ENCODE measurements at places on chromosomes 4 and X.
A peak's percentile ranks its signal among the peaks of the same experiment; 100 is the strongest.

DNA sequence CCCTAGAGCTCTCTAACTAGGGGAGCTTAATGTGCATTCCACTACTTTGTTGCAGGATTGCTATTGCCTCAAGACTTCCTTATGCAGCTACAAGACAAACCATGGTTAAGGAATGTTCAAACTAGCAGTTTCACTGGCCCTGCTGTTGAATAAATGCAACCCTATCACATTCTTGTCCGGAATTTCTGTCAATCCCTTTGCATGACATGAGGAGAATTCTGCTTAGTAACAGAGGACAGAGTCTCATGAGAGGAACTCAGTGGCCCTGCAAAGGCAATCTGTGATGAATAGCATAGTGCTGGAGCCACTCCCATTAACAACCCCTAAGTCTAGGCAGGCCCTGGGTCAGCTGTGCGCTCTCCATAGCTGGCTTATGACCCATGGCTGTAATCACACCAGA is 30.7 kb upstream of the SGMS2 start:
- DNase-seq = no peak

DNA sequence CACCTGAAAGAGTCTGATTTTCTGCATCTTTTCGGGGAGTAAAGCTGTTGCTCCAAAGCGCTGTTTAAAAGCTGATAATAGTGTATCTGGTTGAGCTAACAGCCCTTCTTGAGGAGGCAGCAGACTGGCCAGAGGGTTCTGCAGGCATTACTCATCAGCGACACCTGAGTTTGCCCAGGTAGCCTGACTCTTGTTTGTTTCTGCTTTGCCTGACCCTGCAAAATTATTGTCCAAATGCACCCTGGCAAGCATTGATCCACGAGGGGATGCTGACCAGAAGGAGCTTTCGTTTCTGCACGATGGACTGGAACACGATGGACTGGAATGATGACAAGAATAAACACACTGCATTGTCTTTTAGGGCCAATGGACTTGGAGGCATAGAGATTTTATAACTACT is 6.2 kb downstream of the CD99 start:
- DNase-seq = no peak

DNA sequence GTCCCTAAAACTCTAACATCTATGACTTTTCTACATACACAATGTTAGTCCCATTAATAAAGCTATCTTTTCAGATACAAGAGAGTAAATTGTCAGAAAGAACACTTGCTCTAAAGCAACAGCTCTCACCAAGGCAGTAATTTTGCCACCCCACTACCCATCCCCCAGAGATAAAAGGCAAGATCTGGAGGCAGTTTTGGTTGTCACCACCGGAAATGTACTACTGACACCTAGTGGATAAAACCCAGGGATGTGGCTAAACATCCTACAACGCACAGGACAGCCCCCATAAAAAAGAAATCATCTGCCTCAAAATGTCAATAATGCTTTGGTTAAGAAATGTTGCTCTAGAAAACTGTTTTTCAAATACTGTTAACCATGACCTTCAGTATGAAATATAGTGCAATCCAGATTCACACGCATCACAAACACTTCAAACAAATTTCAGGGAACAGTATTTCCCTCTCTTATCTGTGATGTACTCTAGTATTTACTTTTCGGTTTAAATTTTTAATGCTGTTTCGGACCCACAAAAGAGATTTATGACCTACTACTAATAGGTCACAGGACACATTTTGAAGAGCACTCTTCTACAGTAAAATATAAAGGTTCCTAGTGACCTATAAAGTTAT is 5.1 kb downstream of the FBXL5 start:
- DNase-seq = no peak

DNA sequence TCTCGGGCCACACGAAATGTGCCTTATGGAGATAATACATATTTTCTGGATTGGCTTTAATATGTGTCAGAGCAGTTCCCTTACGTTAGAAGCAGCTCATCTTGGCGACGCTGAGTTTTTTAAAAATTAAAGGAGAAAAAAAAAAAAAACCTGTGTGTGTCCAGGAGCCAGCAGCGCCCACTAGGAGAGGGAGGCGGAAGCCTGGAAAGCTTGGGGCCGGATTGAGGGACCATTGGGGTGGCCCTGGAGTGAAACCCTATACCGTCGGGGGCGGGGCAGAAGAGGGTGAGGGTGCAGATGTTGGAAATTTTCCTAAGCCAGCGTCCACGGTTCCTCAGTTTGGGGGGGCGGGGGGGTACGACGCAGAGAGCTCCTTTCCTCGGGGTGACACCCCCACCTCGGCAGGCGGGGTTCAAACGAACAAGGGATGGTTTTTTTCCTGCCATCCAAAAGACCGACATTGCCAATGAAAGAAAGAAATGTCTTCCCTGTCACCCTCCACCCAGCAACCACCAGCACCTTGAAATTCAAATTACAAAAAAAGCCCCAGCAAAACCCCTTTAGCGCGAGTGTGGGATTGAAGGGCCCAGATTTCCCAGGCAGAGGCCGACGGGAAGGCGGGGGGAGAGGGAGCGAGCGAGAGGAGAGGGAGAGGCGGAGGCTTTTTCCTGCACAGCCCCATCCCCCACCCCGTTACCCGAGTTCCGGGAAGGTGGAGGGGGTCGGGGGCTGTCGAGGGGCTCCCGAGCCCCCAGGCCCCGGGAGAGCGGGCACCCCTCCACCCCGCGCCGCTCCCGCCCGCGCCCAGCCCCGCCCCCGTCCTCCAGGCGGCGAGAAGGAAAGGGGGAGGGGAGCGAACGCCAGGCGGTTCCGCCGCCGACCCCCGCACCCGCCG is 859 bp downstream of the SMARCA1 start:
- DNase-seq = no peak

GRCh38 chr4:177718514-177718913 is 276.3 kb upstream of the AGA start:
- DNase-seq = no peak

DNA sequence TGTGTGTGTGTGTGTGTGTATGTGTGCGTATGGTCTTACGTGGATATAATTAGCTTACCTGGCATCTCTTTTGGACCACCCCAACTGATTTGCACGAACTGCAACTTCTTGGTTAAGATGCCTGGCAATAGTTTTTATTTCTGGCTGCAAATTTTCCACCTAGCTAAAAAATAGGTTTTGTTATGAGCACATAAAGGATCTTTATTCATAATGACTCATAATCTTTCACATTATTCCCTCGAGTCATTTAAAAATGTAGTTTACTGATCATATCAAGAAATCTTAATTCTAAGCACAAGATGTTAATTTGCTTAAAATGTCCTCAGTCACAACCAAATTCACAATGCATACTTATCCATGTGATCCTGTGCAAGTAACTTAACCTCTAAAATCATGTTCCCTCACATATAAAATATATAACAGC is 1.5 kb downstream of the COX18 start:
- no peak for DNase-seq

GRCh38 chr4:122118243-122118642 is 33.9 kb upstream of the BLTP1 start:
- no peak for DNase-seq

GRCh38 chr4:158768555-158769174 is at the start of gene FNIP2:
TSS of gene FNIP2 (plus strand) at chr4:158769026. CDS start at chr4:158769213, 187 bp downstream.
- DNase-seq = peak; percentile 60

- no peak for DNase-seq
These were observed 11.0 kb downstream of the PGM2 start for GRCh38 chr4:37837446-37837845.

DNA sequence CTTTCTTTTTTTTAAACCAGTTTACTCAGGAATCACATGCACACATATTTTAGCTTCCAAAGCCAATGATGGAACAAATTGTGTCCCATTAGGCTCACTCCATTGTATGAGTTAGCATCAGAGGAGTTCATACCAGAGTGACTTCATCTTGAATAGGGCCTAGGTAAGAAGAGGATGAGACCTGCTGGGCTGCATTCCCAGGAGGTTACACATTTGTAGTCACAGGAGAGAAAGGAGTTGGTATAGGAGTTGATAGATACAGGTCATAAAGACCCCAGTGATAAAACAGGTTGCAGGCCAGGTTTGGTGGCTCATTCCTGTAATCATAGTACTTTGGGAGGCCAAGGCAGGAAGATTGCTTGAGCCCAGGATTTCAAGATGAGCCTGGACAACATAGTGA is 9.3 kb downstream of the PDGFRA start:
- DNase-seq = no peak

DNA sequence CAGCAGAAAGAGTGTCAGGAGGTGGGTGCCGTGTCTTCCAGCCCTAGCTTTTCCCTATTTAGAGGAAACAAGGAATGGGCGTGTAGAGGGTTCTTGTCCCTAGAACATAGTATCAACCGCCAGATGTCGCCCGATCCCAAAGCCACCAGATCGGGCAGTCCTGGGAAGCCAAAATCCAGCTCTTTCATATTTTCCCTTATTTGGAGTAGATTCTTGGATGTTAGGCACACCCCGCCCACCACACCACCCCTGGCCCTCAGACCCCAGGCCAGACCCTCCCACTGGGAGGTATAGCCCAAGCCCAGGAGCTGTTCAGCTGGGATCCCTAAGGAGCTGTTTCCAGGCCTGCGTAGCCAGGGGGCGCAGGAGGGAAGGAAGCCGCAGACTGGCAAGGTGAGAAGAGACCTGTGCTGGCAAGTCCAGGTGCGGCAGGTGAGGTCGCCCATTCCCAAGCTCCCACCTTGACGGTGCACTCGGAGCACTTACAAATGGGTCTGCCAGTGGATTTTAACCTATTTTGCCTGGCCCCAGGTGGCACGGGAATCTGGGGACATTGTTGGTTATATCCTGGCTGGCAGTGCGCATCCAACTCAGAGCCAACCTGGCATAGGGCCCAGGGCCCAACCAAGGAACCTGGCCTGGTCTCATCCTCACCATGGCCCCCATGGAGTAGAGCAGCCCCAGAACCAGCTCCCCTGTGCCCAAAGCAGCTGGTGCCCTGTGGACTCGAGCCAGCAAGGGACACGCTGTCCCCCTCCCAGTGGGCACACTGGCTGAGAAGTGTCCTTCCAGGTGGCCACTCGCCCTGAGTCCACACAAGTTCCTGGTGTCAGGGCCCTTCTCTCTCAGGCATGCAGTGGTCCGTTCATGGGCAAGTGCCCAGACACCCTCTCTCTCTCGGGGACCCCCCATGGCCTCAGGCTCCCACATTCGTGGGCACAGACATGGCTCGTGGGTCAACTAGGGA is 811 bp downstream of the FLNA start:
- DNase-seq = no peak

GRCh38 chr4:168761066-168761465 is 249.0 kb downstream of the CBR4 start:
- no peak for DNase-seq

DNA sequence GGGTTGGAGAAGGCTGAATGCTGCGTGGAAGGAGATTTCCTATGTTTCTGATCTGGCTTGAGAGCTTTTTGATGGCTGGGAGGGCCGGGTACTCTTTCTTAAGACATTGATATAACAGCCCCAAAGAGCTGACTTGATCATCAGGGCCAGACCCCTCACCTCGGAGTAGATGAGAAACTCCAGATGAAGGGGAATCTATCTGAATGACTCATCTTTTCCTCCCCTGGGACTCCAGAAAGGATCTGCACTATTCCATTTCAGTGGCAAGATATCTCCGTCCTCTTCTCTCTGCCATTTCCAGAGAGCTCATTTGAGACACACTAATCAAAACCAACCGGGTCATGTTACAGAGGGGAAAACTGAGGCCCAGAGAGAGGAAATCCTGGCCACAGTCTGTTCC is 92.9 kb upstream of the MSX1 start:
- no peak for DNase-seq

GRCh38 chr4:173264245-173264644 is 69.9 kb downstream of the HMGB2 start:
- DNase-seq = no peak

- no peak for DNase-seq
These were observed 46.2 kb downstream of the STAP1 start for GRCh38 chr4:67604749-67605148.

GRCh38 chrX:48591255-48591791 is 6.0 kb upstream of the WDR13 start:
- DNase-seq = no peak

- DNase-seq = no peak
These were observed 225.6 kb downstream of the FBXW7 start for GRCh38 chr4:152310257-152310656.

GRCh38 chr4:7894677-7895181 is 44.9 kb downstream of the AFAP1 start:
- no peak for DNase-seq

DNA sequence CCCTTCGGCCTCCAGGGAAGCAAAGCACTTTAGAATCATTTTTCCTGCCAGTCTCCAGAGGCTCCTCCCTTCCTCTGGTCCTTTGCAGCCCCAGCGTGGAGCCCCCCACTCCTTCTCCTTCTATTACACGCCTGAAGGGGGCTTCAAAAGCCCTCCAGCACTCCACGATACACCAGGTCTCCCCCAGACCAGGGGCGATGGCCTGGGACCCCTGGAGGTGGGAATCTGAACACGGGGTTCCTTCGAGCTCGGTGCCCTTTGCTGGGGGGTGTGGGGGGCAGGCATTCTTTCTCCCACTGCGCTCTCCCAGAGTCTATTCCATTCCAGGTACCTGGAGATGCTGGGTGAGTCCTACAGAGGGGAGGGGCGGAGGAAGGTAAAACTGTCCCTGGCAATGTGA is 97.6 kb downstream of the HMX1 start:
- DNase-seq = no peak

DNA sequence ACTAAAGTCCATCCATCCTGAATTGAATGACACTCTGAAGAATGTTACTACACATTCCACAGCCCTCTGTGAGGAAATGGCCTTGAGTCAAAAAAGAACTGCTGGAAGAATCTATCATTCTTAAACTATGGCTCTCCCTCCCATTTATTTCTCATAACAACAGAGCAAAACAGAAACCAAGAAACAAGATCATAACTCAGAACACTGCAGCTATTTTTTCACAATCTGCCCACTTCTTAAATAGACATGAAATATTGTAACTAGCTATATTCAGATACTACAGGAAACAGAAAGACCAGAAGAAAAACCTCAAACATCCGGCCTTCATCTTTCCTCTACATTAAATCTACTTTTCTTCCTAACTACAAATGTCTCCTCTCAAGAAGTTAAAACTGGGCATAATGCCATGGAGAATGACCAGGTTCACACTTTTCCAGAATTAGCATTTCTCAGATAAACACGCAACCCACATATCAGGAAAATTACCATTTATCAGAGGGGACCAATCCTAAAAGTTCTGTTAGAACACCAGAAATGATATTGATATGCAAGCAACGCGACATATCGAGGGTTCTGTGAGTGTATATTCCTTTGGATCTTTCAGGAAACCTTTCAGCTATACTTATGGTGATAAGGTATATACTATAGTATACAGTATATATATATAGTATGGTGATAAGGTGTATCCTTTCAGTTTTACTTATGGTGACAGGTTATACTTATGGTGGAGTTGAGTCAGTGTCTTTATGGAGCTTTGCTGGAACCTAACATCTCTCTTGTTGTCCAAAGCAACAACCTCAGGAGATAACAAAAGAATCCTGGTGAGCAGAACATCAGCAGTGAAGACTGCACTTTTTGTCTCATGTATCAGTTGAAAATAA is 60.4 kb upstream of the IRF2 start:
- no peak for DNase-seq

GRCh38 chrX:9458516-9459078 is 6.3 kb upstream of the TBL1X start:
- DNase-seq = no peak

DNA sequence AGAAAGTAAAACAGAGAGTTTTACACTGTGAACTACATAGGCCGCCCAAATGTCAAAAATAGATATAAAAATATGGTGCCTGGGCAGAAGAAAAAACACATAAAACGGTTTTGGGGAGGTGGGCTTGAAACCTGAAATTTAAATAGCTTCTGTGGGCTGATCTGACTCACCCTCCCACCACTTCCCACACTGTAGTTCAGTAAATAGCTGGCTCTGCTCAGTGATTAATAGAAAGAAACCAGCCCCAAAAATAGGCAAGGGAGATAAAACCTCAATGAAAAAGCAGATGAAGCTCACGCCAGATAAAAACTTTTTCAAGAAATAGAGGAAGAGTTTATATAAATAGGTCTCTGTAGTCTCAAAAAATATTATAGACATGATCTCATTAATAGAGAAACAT is 13.2 kb upstream of the COX7B2 start:
- no peak for DNase-seq
